ENCODE measurements at places on chromosomes 2 and 18.

DNA sequence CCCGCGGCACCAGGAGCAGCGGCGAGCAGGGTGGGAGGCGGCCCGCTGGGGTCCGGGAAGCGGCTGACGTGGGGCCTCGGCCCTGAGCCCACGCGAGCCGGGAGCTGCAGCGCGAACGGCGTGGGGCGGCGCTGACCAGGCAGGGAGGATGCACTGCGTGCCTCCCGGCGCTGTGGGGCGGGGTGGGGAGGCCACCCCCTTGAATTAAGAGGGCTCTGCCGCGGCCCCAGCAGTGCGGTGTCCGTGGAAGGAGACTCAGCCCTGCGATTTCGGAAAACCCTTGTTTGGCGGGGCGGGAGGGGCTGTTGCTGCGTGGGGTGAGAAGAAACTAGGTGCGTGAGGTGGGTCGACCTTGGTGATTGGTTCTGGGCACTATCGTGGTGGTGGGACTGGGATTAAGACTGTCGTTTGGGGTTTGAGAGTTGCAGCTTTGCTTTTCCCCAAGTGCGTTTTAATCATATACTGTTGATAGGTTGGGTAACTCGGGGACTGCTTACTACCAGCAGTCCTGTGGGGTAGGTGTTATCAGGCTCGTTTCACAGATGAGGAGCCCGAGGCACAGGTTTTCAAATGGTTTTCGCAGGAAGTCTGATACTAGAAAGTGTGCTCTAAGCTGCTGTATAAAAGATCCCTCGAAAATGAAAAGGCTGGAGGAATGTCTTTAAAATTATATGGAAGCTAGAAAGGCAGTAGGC, 722 bp downstream of the ACSL3 start:
- no peak for DNase-seq

DNA sequence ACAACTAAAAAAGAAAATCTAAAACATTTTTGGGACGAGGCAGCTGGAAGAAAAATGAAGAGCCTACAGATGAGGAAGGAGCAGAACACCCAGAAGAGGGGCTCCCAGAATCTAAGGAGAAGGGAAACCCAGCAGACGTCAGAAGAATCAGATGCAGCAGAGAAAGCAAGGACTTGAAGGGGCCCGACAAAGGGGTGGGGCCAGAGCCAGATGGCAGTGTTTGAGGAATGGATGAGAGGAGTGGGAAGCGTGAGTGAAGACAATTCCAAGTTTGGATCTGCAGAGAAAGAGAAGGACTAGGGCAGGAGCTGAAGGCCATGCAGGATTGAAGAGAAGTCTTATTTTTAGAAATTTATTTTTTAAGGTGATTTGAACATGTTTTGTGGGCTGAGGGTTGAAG, 19.3 kb downstream of the PTMA start:
- DNase-seq: no peak

GRCh38 chr18:5729983-5730699, 165.2 kb downstream of the TMEM200C start:
- DNase-seq: no peak

DNA sequence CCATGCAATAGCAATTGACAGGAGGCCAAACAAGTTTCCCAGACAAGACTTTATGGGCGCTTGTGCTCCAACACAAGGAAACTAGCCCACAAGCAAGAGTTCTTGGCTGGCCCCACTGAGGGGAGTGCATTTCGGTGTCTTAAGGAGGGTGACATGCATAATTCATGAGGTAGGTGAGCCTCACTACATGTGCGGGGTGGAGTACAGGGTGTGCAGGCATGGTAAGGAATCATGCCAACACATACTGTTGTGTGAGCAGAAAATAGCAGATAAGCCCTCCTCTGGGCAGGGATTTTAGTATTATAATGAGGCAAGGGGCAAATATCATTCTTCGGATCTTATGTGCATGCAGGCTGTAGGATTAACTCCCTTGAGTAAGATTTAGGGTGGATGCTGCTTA, 78.7 kb upstream of the SLC1A4 start:
- DNase-seq: no peak

- no peak for DNase-seq
These were observed 188.8 kb downstream of the CTIF start for GRCh38 chr18:48727681-48728080.

DNA sequence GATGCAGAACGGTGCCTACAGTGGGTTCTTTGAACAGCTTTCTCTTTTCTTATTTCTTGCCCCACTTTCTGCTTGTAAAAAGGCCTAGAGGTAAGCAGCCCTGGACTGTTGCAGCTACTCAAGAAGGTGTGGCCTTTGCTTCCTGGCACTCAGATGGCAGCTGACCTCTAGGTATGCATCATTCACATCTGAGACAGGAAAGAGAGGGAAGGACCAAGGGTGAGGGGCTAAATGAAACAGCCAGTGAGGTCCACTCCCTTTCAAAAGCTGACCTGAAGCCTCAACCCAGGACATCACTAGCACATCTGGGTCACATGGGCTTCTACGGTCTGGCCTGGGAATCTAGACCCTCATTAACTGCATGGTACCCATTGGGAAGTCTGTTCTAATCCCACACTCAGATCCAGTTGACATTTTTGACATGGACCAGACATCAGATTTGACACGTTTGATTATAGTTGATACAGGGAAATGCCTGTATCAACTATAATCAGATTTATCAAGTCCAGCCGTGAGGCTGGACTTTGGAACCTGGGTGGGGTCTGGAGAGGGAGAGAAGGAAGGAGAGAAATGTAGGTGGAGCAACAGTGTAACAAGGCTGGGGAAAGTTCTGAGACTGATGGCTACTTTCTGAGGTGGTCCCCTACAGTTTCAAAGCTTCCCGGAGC, 60.2 kb downstream of the E2F6 start:
- no peak for DNase-seq

- no peak for DNase-seq
These were observed 1.6 kb downstream of the NFATC1 start for GRCh38 chr18:79397247-79397829.

GRCh38 chr2:189527041-189527750, 53.4 kb downstream of the SLC40A1 start:
- DNase-seq: no peak

DNA sequence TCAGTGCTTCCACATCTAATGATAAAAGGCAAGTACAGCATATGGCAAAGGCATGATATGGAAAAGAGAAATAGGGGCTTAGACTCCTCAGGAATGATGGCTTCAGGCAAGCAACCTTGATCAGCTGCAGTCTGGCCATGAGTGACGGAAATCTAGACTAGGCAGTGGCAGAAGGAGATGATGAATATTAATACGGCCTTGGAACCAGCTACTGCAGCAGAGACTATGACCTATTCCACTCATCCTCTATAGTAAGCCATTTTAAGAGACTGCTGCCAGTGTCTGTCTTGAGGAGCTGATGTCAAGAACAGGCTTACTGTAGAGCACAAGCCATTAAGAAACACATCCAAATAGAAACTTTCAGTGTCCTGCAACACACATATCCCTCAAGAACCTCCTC, 23.7 kb downstream of the ASXL2 start:
- DNase-seq: peak; percentile 60

DNA sequence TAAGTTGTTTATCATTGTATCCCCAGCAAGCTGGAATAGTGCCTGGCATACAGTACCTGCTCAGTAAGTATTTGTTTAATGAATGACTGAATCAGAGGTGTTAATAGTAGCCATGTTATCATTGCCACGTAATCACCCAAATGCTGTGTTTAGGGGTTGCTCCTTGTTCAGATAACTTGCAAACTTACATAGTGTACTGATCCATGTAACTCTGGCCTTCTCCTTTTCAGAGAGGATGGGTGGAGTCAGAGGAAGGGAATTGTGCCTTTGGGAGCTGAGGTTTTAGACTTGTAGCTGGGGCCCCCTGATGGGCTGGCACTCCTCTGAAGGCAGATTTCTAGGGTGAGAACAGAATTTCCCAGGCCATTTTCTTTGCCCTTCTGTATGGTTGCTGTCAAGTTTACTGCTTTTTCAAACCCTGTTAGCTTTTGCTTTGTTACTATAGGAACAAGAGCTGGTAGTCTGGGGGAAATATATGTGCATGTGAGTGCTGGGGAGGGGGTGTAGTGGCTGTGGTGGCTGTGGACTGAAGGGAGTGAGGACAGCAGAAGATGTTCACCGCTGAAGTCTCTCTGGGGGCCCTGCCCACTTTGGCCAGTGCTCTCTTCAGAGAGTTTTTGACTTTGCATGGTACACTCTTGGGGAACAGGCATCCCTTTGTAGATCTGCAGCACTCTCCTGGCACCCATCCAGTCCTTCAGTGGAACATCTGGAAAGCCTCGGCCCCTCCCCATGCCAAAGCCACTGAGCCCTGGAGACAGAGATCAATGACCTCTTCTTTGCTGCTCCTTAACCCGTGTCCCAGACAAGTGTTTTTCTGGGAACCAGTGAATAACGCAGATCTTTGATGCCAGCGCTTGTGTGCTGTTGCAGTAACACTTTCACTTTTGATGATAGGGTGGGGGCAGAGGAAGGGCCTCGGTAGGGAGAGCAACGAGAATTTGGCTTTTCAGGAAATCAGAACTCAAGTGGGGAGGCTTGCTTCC, 209.0 kb downstream of the PRKCE start:
- DNase-seq: peak; percentile 46

DNA sequence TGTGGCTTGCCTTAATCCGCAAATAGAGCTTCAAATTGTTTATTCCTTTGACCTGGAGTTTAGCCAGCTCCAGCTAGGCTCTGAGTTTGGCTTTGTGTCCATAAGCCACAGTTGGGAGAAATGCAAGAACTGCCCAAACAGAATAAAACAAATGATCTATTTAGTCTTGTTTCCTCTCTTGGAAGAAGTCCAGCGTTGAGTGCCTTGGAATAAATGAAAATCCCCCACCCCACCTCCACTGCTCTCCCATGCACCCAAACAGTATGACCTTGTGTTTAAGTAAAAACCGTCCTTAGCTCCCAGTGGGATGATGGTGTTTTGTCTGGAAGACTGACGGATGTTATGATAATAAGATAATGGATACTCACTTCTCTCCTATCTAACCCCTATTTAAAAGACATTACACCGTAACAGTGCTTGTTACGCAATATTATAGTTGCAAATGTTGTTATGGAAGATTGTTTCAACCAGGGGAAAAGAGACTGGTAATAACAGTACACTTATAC, 3.2 kb upstream of the SERPINE2 start:
- DNase-seq: no peak

DNA sequence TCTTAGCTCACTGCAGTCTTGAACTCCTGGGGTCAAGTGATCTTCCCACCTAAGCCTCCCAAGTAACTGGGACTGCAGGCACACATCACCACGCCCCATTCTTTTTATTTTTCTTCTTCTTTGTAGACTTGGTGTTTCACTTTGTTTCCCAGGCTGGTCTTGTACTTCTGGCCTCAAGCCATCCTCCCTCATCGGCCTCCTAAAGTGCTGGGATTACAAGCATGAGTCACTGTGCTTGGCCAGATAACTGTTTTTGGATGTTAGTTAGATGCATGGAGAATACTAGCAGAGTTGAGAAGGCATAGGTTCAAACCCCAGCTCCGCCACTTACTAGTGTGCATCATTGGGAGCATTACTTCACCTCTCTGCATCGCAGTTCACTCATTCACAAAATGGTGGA, 88.3 kb downstream of the TXNL1 start:
- DNase-seq: no peak

DNA sequence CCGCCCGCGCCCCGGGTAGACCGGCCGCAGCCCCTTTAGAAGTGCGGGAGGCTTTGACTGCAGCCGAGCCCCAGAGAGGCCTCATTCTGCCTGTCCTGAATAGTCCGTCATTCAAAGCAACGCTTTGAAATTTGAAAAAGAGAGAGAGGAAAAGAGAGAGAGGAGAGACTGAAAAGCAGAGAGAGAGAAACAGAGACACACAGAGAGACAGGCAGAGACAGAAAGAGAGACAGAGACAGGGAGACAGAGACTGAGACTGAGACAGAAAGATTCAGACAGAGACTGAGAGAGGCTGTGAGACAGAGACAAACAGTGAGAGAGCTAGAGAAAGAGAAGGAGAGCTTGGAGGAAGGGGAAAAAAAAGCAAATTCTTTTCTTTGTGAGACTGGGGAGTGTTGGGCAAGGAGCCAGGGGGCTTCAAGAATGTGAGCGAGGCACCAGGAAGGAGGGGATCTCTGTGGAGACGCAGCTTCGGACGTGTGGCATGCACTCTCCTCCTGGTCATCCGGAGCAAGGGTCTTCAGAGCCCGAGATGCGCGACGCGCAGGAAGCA, 73.1 kb downstream of the MYCN start:
- no peak for DNase-seq

- DNase-seq: peak; percentile 67
These were observed 23.8 kb downstream of the TGOLN2 start for GRCh38 chr2:85303780-85304531.

DNA sequence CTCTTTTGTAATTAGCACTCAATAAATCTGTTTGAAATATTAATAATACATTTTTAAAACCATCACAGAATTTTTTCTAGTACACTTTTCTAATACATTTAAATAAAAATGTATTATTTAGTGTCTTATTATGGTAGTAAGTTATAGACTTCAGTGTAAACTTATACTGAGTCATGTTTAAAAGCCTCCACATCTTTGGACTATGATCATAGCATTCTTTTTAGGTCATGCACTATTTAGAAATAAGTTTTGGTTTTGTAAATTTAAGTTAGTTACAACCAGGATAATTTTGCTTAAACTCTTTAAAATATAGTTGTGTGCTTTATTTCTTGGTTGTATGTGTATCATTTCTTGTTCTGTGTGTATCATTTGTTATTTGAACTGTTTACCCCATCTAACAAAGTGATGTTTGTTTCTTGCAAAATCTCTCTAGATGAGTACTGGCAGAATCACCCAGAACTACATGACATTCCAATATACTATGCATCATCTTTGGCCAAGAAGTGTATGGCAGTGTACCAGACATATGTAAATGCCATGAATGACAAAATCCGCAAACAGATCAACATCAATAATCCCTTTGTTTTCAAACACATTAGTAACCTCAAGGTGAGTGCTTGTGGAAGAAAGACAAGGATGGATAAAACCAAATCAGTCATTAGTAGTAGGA, 16.7 kb downstream of the CPSF3 start:
- DNase-seq: no peak

DNA sequence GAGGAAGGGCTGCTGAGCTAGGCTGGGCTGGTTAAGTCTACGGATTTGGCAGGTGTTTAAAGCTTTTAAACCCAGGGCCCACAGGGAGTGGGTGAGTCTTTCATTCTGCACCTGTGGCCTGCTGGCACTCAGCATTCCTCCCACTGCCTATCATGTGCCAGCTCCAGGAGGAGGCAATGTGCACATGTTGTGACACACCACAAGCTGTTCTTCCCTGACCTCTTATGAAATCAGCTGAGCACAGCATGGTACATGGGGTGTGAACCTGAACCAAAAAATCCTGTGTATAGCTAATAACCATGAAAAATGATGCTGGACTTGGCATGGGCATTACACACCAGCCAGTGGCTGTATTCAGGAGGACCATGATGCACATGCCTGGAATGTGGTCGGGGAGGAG, 297.9 kb upstream of the MMADHC start:
- peak; percentile 28 for DNase-seq

DNA sequence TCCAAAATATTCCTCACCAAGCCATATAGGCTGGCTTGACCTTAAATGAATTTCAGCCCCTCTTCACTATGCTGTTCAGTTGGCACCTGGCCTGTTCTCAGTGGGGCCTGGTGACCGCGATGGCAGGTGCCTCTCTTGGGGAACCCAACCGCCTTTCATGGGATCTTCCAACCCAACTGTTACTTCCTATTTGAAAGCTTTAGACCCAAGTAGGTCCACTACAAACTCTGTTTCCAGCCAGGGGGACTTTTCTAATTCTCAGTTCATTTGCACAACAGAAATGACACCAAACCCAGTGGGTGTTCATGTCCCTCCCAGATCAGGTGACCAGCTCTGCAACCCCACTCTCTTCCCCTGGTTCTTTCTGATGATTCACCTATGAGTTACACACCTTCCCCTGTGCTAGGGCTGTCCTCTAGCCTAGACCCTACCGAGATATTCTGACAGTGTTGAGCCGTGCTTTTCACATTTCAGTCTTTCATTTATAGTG, 35.6 kb upstream of the NDUFV2 start:
- no peak for DNase-seq

- no peak for DNase-seq
These were observed 41.7 kb upstream of the SLC3A1 start for GRCh38 chr2:44233450-44234128.

All from NCI-H524 (cell line).